Eye (tissue), 1 donor: ENCODE measurements at places on chromosomes 2 and 18.

DNA sequence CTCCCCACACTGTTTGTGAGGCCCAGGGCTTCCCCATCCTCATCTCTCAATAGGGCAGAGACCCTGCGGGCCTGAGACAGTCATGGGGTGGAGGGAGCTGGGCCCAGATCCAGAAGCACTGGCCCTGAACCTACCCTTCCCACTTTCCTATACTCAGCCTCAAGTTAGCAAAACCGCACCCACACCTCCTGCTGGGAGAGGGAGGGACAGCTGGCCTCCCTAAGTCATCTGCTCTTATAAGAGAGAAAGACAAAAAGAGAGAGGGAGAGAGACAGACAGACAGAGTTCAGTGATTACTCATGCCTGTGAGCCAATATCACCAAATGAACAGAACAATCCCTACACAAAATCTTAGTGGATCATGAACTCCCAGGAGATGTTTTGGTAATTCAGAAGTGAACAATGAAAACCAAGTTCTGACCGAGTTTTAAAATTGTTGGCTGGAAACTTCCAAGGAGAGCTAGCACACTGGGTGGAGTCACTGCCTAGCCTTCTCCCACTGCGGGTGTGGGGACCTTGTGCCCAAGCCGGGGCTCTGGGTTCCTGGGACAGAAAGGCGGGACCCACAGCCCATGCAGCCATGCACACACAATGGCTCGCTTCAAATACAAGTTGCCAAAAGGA lies 130.5 kb downstream of the PXDN start:
- peak; percentile 86 for DNase-seq

DNA sequence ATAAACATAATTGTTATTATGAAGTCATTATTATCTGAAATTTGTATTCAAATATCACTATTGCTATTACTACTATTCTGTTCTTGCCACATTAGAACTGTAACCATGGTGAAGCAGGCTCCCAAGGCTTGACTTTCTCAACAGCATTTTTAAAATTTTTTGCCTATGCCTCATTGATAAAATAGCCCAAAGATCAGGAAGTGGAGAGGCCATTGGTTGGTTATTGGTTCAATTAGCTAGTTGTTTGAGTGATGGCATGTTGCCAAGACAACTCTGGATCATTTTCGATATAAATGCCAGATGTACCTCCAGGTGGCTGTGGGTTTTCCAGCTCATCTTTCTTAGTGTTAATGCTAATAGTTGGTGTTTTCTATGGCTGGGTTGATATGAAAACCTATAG lies 513.5 kb downstream of the TRIB2 start:
- DNase-seq: no peak

GRCh38 chr2:240806006-240806405 lies 14.0 kb downstream of the KIF1A start:
- DNase-seq: no peak

- DNase-seq: no peak
Measured at GRCh38 chr2:99111945-99112344, 29.6 kb upstream of the C2orf15 start.

DNA sequence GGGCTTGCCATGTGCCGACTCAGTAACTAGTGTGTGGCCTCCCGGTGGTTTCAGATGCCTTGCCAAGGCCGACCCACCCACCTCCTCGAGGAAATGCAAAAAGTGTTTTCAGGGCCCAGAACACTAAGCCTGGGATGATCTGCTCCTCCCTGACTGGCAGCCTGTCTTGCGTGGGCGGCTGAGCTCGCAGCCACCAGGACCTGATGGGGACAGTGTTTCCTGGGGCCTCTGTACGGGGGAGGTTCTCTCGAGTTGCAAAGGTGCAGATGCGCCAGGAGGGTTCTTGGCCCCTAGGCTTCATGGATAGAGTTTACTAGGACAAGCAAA lies 85.2 kb downstream of the GLI2 start:
- peak; percentile 67 for DNase-seq

GRCh38 chr2:237859082-237859433 lies 365 bp upstream of the RAMP1 start:
- no peak for DNase-seq

DNA sequence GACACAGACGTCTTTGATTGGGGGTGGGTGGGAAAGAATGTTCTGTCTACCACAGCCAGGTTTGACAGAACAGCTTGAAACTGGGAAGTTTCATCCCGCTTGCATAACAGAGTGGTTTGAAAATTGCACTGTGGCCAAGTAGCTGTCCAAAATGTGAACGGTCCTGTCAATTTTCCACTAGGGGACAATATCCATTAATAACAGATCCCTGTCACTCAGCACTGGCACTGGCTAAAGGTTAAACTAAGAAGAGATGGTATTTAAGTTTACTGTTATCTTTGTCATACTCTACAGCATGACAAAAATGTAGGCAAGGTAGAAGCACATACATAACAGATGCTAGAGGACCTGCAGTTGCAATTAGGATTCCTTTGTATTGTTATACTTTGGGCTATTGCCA lies 55.6 kb upstream of the ACMSD start:
- no peak for DNase-seq

DNA sequence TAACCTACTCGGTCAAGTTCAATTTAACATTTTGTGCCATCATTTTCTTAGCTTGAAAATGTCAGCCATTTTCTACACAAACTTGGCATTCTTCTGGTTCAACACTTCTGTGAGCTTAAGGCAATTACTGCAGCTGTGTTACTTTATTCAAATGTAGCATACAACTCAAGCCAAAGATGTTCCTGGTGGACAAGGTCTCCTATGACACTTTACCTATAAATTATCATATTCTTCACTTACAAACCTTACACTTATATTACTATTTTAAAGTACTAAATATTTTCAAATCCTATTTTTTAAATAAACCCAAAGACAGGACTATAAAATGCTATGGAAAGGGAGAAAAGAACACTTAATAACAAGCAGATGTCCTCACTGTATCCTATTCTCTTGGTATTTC lies 1045.3 kb downstream of the TSN start:
- peak; percentile 6 for DNase-seq

GRCh38 chr2:118168615-118169014 lies 80.3 kb downstream of the INSIG2 start:
- DNase-seq: no peak

GRCh38 chr2:97734061-97735051 lies 21.0 kb downstream of the ZAP70 start:
- DNase-seq: no peak

DNA sequence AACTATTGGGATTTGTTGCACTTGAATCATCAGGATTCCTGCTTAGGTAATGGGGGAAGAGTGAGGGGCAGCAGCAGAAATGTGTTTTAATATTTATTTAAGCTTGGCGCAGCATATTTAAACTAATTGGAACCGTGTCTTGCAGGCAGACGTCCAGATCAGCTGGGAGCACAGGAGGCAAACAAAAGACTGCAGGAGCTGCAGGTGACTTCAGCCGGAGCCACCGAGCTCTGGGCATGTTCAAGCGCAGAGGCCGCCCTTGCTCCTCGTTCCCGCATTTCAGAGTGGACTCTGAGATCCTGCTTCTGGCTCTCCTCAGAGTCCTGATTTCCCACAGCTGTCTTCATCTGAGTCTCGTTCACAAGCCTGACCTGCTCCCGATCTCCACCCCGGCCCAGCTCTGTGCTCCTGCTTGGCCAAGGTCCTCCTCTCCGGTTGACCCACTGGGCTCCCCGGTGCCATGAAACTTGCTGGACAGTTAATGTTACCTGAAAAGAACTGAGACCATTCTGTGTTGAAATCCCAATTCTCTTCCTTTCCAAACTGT lies 475.5 kb downstream of the SOX11 start:
- peak; percentile 21 for DNase-seq

DNA sequence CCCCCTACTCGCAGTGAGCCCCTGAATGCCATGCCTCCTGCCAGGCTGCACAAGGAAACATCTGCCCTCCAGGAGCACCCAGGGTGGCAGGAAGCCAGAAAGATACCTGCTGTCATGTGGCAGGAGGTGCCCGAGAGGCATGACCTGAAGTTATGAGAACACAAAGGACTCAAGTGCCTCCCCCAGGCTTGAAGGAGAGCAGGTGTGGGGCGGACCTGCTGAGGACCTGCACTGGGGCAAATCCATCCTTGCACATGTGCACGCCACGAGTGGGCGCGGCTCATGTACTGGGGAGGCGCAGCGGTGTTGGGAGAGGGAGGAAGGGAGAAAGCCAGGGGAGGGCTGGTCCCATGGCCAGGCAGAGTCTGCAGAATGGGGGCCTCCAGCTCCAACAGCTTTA lies 26.9 kb downstream of the SDC1 start:
- DNase-seq: no peak

- no peak for DNase-seq
Measured at GRCh38 chr2:19218166-19218565, 140.3 kb downstream of the OSR1 start.

DNA sequence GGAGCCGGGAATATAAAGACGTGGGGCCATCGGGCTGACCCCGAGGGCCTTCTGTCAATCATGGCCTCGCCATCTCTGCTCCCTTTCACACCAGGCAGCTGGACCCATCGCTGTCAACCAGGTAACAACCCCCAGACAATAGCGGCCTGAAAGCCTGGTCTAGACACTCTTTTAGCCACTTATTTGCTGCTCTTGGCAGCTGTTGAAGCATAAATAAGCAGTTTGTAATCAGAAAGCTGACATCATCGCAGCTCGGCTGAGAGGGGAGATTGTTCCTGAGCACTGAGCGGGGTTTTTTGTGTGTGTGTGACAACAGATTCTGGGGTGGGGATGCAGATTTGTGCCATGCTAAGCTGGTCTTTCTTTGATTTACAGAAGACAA lies 423.6 kb upstream of the POU3F3 start:
- DNase-seq: peak; percentile 70

- DNase-seq: no peak
Measured at GRCh38 chr2:160613466-160614153, 120.0 kb upstream of the RBMS1 start.

GRCh38 chr2:224517963-224518362 lies 67.2 kb downstream of the CUL3 start:
- no peak for DNase-seq

DNA sequence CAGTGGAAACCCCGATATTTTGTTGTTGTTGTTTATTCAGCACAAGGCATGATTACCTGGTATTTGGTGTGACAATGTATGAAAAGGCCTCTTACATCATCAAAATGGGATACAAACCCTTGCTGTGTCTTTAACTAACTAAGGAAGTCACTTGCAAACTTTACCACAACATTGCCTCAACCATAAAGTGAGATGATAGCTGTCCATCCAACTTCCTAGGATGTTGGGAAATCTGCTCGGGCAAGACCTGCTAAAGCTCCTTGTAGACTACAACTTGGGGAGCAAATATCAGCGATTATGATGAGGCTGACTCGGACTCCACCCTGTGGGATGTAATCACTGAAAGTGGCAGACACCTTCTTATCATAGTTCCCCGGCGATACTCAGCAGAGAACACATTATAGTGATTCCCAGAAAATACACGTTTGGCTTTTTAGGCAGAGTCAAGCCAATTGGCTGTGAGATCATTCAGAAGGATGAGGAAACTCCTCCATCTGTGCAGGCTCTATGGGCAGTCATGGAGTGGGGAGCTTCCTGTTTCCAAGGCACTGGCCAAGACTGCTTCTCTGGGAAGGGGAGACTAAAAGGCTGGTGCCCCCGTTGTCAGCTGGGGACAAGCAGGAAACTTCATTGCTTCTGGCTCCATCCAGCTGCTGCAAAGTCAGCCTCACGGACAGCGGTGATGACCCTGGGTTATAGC lies 289.0 kb downstream of the RNF144A start:
- no peak for DNase-seq

GRCh38 chr18:23890589-23890988 lies 124.0 kb upstream of the TTC39C start:
- no peak for DNase-seq

- DNase-seq: no peak
Measured at GRCh38 chr2:102365763-102366162, 10.2 kb downstream of the IL18R1 start.

DNA sequence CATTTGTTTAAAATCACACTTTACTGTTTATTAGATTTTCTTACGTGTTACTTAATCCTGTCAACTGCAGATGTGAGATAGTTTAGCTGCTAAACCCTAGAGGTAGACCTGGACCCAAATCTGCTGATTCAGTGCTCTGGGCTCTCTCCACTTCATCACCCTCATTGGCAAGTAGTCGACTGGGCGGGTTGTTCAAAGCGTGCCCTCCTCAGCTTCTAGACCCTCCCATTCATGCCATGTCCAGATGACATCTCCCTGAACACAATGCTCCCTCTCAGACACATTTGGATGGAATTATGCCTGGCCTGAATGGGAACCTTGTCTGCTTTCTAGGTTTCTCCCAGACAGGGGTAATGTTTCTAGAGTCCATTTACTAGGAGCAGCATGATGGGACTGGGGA lies 43.7 kb downstream of the RPIA start:
- DNase-seq: no peak

DNA sequence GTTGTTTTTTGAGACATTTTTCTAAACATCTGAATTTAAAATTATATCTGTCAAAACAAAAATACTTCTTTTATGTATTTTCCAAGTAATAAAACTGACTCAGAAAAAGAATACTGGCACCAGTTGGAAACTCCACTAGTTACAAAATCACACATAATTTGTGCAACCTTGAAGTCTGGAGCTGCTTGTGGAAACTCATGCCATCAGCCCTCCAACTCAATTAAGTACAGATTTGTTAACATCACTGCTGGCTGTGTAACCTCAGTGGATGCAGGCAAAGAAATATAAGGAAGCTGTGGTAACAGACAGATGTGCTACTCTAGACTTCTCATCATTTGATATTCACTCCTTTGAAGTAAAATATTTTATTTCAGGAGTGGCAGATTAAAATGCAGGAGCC lies 30.0 kb upstream of the RAPH1 start:
- DNase-seq: no peak

GRCh38 chr2:223563462-223563861 lies 38.7 kb downstream of the SCG2 start:
- no peak for DNase-seq

- peak; percentile 38 for DNase-seq
Measured at GRCh38 chr2:142223309-142223708, 92.5 kb upstream of the LRP1B start.

GRCh38 chr2:235286622-235287374 lies 207.0 kb upstream of the AGAP1 start:
- peak; percentile 24 for DNase-seq

GRCh38 chr2:146527166-146527565 lies 1317.7 kb upstream of the ACVR2A start:
- DNase-seq: no peak

- DNase-seq: no peak
Measured at GRCh38 chr2:57886161-57886786, 160.3 kb upstream of the VRK2 start.

- no peak for DNase-seq
Measured at GRCh38 chr2:119721462-119721861, 38.3 kb upstream of the PTPN4 start.

GRCh38 chr2:230162981-230163380 lies 56.8 kb downstream of the SP110 start:
- no peak for DNase-seq
